Effector CD8-positive, alpha-beta T cell (primary cell): ENCODE measurements at places on chromosomes 4 and X.

DNA sequence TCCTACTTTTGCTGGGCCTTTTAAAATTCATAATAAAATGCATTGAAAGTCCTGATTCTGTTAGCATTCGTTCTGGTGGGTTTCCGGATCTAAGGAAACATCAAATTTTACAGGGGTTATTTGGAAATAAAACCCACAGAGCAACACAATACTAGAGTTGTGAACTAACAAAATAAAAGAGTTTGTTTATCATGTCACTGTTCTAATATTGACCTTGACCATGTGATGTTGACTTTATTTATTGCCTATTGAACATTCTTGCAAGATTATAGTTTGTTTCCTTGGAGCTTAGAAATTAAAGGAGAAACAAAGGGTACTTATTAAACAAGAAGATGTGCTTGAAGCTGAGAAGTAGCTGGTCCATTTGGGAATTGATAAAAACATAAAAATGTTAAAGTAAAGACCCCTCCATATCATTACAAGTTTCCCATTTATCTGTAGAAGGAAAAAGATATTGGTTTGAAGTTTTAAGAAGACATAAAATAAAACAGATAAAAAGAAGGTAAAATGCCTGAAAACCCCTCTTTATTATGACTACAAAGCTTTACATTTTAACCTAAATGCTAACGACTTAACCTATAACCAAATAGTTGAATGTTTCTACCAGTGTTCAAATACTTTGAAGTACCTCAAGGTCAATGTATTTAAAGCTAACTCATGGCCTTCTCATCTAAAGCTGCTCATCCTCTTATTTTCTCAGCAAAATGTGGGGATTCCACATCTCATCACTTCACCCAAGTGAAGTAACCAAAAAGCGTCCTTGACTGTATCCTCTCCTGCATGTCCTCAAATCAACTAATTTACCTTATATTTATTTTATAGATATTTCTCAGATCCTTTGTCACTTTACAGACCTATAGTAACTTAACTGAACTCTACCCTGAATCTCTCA, 179.6 kb downstream of the GASK1B start:
- no peak for DNase-seq

DNA sequence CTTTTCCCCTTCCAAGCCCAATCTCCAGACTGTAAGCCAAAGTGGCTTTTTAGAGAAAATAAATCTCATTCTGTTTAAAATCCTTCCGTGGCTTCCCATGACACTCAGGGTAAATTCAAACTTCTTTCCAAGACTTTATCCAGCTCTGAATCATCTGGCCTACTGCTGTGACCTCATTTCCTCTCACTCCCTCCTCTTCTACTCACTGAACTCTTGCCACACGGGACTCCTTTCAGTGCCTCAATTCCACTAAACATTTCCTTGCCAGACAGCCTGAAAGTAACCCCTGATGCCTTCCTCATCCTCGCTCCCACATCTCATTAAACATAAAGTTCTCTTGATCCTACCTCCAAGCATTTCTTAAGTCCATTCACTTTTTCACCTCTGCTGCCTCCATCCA, 27.8 kb upstream of the RNF128 start:
- no peak for DNase-seq

DNA sequence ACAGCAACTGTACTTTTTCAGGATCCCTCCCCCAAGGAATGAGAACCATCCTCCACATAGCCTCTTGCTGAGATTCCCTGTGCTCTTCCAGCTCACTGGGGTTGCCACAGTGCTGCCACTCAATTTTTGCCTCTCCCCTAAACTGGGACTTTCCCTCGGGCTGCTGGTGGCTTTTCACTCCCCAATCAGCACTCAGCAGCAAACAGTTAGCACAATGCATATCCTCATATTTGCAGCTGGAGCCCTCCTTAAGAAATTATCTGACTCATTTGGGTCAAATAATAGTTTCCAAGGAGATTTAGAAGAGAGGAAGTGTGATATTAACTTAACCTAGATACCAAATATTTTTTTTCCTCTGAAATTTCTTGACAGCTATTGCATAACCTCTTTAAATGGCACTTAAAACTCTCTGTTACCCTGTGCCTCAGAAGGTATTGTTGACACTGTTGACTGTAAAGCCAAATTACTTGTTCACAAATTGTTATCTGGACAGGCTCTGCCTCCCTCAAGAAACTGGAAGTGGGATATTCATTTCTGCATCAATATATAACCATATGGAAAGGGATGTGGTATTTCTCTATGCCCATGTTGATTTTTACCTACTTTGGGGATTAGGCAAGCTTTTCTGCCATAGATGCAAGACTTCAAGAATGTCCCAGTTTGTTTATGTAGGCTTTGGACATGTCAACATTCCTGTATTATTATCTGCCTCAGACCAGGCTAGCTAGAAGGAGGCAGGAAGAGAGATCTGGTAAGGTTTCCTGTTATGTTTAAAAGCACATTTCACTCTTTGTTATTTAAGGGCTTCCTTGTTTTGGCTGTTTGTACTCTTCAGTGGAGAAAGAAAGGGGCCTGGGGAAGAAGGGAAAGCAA, 58.0 kb downstream of the SEPTIN11 start:
- no peak for DNase-seq

DNA sequence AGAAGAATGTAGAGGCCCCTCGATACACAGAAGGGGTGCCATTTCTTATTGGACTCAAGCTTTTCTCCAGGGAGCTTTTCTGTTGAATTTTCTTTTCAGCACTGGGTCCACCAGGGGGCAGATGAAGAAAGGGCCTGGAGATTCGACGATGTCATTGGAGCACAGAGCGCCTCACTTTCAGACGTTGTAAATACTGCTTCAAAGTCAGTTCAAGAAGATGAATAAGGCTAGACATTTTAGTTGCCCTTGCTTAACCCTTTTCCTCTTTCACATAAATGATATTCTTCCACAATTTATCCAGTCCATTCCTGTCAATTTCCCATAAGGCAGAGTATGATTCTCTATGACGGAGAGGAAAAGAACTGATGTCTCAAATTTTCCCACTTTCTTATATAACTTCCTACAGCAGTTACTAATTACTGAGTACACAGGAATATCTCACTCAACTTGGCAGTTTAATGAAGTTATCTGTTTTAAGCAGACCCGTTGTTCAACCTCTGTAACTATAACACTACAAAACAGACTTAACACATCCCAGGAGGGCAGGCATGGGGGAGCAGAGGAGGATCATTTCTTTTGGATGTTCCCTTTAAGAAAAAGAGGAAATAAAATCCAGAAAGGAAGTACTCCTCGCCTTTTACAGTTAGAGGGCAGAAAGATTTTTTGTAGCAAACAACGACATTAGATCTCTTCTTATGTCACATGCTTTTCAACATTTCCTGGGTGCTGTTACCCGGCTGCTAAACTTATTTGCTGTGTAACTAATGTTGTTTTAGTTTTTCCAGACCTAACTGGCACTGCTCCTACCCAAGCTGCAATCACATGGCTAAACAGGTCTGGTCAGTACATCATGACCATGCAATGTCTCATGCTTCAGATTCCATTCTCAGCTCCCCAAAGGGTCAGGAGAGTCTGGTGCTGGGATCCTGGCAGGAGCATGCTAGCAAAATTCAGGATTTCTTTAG, 12.2 kb upstream of the CENPU start:
- peak; percentile 41 for DNase-seq

- DNase-seq = no peak
Observed at GRCh38 chrX:128698573-128699181, 646.5 kb upstream of the ACTRT1 start.

DNA sequence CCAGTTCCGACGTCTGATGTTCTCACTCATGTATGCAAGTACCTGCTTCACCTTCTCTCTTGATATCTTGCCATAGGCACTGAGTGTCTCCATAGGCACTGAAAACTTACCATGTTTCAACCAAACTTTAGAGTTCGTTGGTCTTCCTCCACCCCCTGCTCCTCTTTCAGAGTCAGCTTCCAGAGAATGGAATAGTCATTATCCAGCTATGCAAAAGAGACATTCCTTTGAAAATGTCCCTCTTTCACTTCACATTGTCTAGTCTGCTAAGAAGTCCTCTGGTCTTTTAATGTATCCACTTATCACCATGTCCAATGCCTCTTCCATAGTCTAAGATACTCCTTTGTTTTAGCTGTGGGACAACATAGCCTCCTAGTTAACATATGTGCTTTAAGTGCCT, 566.0 kb upstream of the TENM3 start:
- DNase-seq = no peak

DNA sequence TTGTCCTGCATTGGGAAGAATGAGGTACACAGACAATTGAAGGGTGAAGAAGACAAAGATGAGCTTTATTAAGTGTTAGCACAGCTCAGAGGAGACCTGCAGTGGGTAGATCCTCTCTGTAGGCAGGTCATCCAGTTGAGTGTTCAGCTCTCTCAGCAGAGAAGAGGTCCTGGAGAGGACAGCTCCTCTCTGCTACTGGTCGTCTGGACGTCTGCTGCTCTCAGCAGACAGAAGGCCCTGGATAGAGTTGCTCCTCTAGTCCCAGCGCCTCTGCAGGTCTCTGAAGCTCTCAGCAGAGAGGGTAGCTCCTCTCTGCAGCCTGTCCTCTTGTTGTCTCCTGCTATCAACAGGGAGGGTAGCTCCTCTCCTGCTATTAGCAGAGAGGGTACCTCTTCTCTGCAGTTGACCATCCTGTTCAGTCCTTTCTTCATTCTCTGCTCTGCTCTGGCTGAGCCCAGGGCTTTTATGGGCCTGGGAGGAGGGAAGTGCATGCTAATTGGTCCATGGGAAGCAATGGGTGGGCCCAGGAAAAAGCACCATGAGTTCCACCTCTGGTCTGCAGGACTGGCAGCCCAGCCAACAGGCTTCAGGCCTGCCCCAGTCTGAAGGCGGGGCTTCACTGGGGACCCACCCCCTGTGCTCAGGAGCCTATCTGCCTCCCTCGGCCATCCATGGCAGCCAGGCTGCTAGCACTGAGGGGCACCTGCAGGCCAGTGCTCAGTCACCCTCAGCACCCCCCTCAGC, 54.1 kb upstream of the IBSP start:
- DNase-seq = no peak

GRCh38 chrX:22278375-22278774, 5.7 kb downstream of the CBLL2 start:
- DNase-seq = no peak

DNA sequence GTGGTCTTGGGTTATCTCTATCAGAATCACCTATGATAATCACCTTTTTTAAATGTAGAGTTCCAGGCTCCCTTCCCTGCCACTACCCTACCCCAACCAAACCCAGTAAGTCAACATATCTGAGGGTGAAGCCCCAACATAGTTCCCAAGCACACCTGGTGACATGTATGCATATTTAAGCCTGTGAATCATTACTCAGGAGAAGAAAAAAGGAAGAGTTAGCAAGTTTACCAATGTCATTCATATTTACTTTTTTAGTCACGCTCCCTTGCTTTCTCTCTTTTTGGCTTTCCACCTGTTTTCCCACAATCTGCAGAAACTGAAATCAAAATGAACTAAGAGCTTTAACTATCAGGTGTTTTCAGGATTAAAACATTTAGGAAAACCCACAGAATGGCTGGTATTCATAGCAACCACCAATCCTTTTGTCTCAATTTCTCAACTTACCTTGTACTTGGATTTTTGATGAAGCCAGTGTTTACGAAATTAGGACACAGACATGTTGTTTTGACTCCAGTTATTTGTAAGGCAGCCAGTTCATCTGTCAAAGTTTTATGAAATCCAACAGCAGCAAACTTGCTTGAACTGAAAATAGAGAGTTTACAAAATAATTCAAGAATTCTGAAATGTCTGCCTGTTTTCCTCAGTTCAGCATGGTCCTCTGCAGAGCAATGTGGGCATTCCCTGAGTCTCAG, 34.0 kb downstream of the HSD17B11 start:
- DNase-seq = no peak

- DNase-seq = no peak
Observed at GRCh38 chr4:153969542-153969941, 180.7 kb upstream of the SFRP2 start.

DNA sequence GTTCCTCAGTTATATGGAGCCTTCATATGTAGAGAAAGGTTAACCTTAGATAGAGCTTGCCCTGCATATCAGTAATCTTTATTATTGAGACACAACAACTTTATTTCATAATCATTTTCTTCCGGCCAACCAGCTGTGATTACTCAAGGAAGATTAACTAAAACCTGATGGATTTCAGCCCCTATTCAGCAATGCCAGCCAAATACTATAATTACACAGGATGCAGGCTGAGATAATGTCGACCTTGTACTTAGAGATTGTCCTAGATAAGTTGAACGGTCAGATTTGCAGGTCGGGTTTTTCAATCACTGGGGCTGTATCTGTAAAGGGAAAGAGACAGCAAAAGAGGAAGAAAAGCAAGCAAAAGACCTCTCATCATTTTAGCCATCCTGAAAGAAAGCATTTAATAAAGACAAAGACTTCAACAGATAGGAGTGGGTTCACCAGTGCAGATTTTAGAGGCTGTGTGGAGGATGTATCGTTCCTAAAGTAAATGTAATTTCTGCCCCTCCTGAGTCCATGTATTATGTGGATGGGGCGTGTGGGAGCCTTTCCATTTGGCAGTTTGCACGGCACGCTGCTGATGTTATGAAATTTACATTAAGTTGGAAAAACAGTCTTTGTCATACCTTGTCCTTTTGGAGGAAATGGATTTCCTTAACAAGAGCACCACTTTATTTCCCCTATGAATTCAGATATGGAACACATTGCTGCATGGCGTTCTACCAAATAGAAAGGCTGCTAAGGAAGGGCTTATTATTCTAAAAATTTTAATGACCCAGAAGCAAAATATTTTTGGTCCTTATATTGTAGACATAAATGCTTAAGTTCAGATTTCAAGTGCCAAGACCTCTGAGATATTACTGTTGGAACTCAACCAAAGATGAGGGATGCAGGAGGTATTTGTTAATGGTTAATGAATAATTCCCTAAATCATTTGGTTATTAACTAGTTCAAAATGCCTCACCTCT, 496.7 kb downstream of the SPRY1 start:
- no peak for DNase-seq

- no peak for DNase-seq
Observed at GRCh38 chrX:63652086-63652765, 132.8 kb downstream of the ARHGEF9 start.

DNA sequence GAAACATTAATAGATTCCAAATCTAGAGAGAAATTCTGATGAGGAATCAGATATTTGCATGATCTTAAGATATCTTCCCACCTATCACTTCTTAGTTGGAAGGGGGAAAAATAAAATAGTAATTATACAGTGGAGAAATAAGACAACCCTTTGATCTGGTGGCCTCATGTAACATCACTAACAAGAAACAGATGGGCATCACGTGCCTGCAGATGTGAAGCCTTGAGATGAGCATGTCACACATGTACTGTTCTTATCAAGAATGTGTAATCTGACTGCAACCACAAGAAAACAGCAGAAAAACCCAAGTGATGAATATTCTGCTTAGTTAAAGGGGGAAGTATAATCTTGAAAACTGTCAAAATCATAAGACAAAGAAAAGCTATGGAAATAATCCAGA, 31.4 kb upstream of the NKX6-1 start:
- DNase-seq = no peak
